ENCODE measurements at places on chromosomes 2 and 18.

DNA sequence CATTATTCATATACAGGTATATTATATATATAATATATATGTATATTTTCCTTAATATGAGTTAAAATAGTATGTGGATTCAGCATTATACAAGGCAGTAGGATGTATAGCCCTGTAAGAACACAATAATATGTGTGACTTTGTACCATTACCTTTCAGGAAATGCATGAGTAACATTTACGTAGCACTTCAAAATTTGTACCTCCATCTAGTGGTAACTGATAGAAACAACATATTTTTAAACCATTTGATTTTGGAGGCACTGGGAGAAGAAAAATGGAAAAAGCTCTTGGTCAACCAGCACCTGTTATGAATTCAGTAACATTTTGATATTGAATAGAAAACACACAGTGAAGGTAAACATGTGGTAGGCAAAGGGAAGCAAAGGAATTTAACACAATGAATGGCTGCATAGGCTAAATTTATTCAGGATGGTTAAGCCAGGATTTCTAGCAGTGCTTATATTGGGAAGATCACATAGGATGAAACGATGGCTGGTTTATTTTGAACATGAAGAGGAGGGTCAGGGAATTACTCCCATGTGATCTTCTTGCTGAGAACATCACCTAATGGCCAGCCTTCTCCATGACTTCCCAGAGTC, 565.5 kb downstream of the CCDC85A start:
- DNase-seq, result no peak

DNA sequence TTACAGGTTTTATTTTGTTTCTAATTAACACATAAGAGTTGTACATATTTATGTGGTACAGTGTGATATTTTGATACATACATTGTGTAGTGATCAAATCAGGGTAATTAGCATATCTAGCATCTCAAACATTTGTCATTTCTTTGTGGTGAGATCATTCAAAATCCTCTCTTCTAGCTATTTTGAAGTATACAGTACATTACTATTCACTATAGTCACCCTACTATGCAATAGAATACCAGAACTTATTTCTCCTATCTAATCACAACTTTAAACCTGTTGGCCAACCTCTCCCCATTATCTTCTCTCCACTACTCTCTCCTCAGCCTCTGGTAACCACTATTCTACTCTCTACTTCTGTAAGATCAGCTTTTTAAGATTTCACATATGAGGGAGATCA, 325.8 kb downstream of the CYP26B1 start:
- DNase-seq, result no peak

DNA sequence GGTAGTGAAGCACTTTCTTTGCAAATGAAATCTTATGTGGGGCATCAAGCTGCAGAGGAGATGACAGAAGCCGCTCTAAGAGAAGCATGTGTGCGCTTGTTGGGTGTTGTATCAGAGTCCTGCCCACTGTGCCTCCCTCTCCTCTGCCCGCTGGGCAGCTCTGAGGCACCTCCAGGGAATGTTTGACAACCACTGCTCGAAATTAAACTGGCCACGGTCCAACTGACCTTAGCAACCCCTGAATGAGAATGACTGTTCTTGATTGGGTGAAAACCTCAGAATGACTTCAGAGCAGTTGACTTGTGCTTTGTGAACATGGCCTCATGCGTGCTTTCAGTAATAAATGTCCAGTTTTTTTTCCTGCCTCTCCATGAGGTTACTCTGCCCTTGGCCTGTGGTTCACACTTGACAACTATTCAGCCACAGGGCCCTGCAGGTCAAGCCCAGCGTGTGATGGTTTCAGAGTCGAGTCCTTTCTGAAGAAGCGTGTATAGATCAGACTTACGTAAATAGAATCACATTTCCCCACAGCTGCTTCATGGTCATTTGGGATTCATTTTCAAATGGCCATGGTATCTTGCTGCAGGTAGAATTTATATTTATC, 94.9 kb downstream of the SLC4A3 start:
- no peak for DNase-seq

GRCh38 chr2:235740821-235741220, 247.0 kb downstream of the AGAP1 start:
- DNase-seq, result no peak

- DNase-seq, result no peak
Measured at GRCh38 chr2:222291485-222291841, 7.3 kb downstream of the PAX3 start.

DNA sequence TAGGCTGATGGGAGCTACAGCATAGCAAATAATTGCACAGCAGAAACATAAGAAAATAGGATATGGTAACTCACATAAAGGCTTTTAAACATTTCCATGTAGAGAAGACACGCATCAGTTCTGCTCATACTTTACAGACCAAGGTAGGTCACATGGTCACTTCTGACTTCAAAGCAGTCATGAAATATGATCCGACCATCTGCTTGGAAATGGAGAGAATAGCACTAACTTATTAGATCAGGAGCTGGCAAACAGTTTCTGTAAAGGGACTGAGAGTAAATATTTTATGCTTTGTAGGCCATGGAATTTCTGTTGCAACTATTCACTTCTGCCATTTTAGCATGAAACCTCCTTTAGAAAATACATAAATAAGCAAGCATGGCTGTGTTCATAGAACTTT, 936.6 kb upstream of the FANCL start:
- no peak for DNase-seq

GRCh38 chr18:35028536-35028935, 12.7 kb upstream of the MAPRE2 start:
- DNase-seq, result no peak

DNA sequence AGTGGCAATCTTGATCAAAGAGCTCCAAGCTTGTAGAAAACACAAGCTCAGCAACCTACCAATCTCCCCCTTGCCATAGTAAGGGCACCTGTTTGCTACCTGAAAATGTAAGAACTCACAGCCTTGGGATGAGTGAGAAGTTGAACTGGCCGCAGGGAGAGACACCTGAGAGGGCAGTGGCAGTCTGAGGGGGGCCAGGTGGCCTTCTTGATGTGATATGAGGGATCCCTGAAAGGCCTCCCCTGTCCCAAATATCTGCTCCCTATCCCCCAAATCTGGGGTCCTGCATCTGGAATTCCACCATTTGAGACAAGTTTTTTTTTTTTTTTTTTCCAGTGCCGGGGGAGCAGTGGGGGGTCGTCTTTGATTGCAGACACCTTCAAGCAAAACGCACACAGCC, 230.2 kb upstream of the SMAD2 start:
- no peak for DNase-seq

DNA sequence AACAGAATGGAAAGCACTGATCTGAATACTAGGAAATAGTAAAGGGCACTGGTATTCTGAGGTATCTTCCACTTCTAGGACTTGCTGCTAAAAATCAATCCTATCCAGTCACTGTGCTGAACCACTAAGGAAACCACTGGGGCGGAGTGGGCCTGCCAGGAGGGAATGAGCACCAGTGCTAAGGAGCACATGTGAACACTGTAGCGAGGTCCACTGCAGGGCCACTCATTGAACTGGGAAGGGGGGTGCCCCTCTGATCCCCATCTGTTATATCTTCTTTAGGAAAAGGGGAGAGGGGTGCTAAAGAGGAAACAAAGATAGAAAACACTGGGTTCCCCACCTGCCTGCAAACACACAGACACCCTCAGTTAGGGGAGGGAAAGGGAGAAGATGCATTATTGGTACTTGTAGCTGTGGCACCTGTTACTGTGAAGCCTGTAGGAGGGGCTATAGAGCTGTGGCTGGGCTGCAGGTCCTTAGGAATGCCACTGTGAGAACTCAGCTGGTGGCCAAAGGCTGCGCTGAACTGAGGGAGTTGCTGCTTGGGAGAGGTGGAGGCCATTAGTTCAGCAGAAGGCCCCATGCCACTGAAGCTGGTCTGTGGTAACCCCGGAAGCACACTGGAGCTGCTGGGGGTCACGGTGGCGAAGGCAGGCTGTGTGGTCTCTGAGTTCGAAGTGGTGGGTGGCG, 81.8 kb downstream of the INO80D start:
- DNase-seq, result no peak

DNA sequence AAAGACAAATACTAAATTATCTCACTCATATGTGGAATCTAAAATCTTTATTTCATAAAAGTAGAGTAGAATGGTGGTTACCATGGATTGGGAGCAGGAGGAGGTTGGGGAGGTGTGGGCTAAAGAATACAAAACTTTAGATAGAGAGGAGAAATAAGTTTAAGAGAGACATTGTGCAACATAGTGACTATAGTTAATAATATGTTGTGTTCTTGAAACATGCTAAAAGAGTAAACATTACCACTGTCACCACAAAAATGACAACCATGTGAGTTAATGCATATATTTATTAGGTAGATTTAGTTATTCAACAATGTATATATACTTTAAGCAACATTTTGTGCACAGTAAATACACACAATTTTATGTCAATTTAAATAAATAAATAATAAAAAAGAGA, 128.5 kb upstream of the COL3A1 start:
- no peak for DNase-seq

GRCh38 chr2:64101141-64101591, 43.1 kb downstream of the PELI1 start:
- no peak for DNase-seq

DNA sequence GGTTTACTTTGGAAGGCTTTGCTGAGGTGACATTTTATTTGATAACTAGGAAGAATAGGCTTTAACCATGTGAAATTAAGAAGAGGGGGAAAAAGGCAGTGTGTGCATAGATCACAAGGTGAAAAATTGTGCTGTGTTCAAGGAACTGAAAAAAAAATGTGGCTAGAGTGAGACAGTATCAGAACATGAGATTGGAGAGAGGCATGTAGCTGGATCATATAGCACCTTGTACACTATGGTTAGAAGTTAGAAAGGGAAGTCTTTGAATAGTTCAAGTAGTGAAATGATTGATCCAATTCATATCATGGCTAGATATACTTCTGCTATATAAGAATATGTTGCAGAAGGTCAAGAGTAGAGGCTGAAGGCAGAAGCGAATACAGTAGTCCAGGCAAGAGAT, 12.3 kb upstream of the TNFRSF11A start:
- DNase-seq, result no peak

- DNase-seq, result no peak
Measured at GRCh38 chr2:240449764-240450531, 14.5 kb downstream of the GPC1 start.

- DNase-seq, result no peak
Measured at GRCh38 chr2:181984814-181985631, 630 bp upstream of the PPP1R1C start.

- DNase-seq, result no peak
Measured at GRCh38 chr2:177817300-177817699, 255.3 kb downstream of the PDE11A start.

- DNase-seq, result no peak
Measured at GRCh38 chr2:150143087-150143536, 344.4 kb downstream of the RND3 start.

- DNase-seq, result no peak
Measured at GRCh38 chr2:236882074-236882473, 203.6 kb upstream of the COPS8 start.

GRCh38 chr2:25380586-25381375, 39.1 kb upstream of the DNMT3A start:
- DNase-seq, result no peak

- no peak for DNase-seq
Measured at GRCh38 chr2:18062892-18063291, 184.4 kb downstream of the KCNS3 start.

DNA sequence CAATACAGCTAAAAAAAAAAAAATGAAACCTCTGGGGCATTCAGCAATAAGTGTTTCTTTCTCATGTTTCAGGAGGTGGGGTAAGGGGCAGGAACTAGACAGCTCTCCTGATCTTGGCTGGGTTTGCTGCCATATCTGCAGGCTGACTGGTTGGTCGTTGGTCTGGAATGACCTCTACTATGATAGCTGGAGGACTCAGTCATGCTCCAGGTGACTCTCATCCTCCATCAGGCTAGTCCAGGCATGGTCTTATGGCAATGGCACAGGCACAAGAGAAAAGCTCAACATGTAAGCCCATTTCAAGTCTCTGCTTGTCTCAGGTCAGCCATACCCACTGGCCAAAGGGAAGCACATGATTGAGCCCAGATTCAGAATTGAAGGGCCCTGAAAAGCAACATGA, 9.5 kb upstream of the SLC1A4 start:
- no peak for DNase-seq

- DNase-seq, result no peak
Measured at GRCh38 chr2:234905547-234906265, 46.1 kb upstream of the SH3BP4 start.

DNA sequence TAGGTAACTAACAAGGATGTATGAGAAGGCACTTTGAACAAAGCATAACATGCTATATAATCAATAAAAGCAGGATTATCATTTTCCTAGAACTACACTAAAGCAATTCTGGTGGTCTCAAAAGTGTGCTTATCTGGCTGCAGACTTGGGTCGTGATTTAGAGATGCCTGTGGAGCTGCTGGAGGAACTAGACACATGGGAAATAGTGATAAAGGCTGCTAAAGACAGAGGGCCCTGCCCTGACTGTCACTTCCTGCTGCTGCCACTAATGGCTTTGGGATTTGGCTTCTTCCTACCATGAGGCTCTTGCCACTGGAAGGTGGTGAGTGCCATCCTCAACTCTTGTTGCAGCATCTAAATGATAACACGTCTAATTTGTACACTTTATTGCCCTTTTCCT, 22.5 kb downstream of the TMEM178A start:
- DNase-seq, result no peak

- DNase-seq, result no peak
Measured at GRCh38 chr2:164522561-164522981, 98.7 kb downstream of the GRB14 start.

DNA sequence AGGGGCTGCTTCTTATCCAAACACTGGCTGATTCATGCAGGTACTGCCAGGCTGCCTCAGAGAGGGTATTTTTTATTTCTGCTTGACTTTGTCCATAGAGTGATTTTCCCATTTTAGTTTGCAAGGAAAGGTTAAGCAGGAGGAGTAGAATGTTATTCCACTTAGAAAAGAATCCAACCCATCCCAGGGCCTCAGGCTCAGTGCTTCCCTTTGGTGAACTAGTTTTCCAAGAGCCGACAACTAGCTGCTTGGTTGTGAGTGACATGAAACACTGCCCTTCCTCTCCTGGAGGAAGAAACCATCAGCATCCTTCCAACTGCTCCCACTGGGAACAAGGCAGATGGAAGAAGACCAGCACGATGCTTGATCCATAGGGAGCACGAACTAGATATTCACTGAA, 58.5 kb downstream of the BCL2 start:
- DNase-seq, result no peak

DNA sequence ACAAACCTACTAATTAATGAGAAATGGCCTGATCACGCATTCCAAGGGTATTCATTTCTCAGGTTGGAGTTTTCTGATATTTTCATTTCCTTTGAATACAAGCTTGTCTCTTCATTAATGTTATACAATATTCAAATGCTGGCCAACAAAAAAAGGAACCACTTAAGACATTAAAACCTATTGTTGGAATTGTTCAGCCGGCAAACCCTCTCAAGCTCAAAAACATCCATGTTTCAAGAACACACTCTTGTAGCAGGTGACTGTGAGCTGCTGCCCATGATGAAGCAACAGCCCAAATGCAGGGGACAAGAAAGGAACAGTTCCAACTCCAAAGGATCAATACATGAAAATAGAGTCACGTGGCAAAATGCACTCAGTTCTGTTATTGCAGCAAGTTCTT, 454.5 kb downstream of the BCL11A start:
- no peak for DNase-seq

Measured in stimulated activated CD4-positive, alpha-beta T cell treated with anti-CD3 and anti-CD28 coated beads, TNF-alpha, amount 100 ng/mL, for 1 hour (primary cell).